ENCODE measurements at places on chromosomes 13 and 19.

- no peak for DNase-seq
Observed at GRCh38 chr19:3765121-3765520, 2.6 kb downstream of the MRPL54 start.

GRCh38 chr13:78121459-78122348 is 203.1 kb upstream of the EDNRB start:
- DNase-seq = peak; percentile 69

DNA sequence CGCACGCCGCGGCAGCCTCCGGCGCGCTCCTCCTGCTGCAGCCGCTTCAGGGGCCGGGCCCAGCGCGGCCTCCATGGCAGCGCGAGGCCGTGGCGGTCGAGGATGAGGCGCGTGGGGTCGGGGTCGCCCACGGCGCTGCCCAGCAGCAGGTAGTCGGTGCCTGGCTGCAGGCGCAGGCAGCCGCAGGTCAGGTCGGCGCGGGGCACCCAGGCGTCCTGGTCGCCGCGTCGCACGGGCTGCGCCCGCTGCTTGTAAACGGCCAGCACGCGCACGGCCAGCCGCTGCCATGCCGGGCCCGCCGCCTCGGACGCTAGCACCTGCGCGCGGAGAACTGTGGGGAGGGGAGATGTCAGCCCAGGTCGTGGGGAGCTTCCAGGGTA is 11.1 kb downstream of the NTN5 start:
- DNase-seq = no peak

DNA sequence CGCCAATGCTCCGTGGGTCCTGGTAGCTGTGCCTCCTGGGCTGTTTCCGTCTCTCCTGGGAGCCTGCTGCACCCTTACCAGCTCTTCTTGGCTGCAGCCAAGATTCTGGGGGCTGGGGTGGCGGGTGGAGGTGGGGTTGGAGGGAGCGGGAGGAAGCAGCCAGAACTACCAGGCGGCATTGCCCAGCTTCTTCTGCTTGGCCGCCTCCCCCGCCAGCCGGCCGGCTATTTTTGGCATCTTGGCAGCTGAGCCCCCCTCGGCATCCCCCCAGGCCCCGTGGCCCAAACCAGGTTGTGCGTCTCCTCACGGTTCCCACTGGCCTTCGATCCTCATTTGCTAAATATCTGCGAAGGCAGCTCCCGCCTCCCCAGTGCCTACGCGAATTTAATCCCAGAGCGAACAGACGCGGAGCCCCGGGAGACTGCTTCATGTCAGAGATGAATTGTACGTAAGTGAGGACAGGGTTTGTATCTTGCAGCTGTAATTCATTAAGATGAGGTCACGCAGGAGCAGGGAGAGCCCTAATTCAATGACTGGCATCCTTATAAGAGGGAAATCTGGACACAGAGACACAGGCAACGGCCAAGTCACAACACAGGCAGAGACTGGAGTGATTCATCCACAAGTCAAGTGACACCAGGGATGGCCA is 12.8 kb upstream of the PEAK3 start:
- no peak for DNase-seq

GRCh38 chr13:64546371-64546770 is 2683.8 kb downstream of the PCDH9 start:
- DNase-seq = no peak

- DNase-seq = no peak
Observed at GRCh38 chr13:108003626-108004025, 211.7 kb downstream of the LIG4 start.

DNA sequence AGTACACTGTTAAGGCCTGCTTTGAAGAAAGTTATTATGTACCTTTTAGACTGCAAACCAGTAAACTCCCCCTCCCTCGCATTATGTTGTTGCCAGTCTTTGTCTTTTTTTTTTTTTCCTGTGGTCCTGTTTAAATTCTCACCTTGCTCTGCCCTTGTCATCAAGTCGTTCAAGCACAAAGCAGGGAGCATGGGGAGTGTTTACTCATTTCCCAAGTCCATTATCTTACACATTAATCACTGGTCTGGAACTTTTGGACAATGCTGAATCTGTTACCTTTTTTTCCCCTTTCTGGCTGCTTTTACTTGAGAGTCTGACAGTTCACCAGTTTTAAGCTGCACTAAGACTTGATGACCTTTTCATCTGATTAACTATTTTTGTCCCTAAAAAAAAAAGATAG is 108.2 kb downstream of the DACH1 start:
- DNase-seq = no peak

GRCh38 chr13:100657881-100658315 is 16.7 kb downstream of the TMTC4 start:
- no peak for DNase-seq

DNA sequence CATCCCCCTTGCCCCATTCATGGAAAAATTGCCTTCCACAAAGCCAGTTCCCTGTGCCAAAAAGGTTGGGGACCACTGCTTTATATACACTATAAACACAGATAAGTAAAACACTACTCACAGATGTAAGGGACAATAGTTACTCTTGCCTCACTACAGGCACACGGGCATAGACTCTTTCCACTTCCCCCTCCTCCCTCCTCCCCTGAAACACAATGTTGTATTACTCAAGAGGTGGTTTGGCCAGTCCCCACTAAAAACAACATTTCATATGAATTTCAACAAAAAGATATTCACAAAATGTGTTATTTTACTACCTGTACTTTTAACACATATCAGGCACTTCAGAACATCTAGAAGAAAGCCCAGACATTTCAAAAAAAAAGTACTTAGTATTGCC is 45.1 kb downstream of the EPSTI1 start:
- no peak for DNase-seq

- DNase-seq = no peak
Observed at GRCh38 chr19:4206818-4207484, 22.4 kb upstream of the EBI3 start.

DNA sequence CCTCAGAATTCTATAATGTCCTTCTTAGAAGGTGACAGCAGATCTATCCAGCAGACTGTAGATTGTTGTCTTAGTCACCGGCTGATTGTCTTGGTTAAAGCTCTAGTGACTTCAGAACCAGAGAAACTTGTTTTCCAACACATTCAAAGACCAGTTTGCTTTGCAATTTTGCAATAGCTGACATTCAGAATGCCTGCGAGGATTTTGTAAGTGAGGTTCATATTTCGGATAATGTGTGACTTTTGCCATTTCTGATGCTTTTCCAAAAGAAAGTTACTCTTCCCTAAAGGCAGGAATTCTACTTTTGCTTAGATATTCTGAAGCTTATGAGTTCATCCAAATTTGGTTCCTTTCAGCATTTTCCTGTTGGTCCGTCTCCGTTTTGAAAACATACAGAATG is 13.2 kb downstream of the SPINT2 start:
- no peak for DNase-seq

DNA sequence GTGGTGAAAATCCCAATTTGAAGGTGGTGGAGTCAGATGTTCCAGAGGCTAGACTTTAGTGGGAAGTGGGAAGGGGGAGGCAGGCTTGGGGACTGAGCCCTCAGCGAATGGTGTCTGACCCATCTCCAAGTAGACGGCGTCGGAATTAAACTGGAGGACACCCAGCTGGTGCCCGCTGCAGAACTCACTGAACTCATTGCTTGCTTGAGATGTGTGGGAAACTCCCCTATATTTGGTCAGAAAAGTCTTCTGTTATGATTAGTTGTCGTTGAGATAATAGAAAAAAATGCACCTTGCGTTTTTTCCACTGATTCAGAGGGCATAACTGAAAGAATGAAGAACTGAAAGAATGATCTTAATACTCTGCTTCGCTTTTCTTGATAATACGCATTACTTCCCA is 871 bp upstream of the ZNF583 start:
- no peak for DNase-seq

DNA sequence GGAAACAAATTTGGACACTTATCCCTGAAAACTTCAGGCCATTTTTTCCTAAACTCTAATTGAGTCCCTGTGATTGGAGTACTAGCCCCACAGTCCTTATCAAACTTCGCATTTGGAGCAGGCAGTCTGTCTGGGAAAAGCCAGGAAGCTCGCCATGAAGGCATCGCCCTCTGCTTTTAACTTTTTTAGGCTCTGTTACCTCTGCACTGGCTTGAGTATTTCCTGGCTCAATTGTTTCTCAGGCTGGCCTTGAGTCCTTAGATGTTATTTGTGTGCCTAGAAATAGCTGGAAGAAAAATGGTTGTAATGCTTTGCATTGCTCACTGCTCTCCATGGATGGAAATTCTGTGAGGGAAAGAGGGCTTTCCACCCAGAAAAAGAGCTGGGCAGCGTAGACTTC is 24.2 kb downstream of the ACTN4 start:
- no peak for DNase-seq

DNA sequence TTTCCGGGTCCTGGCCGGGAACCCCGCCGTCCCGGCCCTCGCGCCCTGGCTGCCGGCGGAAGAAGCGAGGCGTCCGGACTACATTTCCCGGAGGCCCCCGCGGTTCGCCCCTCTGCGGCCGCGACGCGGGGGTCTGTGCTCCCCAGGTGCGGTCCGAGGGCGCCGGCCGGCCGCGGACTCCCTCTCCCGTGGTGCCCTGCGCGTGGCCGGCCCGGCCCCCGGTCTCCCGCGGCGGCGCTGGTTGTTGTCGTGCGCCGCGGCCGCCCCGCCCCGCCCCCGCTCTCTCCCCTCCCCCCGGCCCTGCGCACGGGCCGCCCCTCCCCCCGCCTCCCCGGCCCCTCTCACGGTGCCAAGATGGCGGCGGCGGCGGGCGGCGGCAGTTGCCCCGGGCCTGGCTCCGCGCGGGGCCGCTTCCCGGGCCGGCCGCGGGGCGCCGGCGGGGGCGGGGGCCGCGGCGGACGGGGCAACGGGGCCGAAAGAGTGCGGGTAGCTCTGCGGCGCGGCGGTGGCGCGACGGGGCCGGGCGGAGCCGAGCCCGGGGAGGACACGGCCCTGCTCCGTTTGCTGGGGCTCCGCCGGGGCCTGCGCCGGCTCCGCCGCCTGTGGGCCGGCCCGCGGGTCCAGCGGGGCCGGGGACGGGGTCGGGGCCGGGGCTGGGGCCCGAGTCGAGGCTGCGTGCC is at the start of gene KMT2B:
KMT2B (plus strand) TSS at position 339 of the 680 bp plus-strand sequence; CDS start at position 355, 16 bp downstream.
- DNase-seq = no peak

- no peak for DNase-seq
Observed at GRCh38 chr19:54418030-54418929, 3.0 kb downstream of the TTYH1 start.

GRCh38 chr13:67306742-67307141 is 76.6 kb upstream of the PCDH9 start:
- DNase-seq = no peak

- no peak for DNase-seq
Observed at GRCh38 chr19:40134866-40135265, 44.1 kb upstream of the ZNF780A start.

- DNase-seq = no peak
Observed at GRCh38 chr13:98775844-98776598, 23.5 kb upstream of the SLC15A1 start.

DNA sequence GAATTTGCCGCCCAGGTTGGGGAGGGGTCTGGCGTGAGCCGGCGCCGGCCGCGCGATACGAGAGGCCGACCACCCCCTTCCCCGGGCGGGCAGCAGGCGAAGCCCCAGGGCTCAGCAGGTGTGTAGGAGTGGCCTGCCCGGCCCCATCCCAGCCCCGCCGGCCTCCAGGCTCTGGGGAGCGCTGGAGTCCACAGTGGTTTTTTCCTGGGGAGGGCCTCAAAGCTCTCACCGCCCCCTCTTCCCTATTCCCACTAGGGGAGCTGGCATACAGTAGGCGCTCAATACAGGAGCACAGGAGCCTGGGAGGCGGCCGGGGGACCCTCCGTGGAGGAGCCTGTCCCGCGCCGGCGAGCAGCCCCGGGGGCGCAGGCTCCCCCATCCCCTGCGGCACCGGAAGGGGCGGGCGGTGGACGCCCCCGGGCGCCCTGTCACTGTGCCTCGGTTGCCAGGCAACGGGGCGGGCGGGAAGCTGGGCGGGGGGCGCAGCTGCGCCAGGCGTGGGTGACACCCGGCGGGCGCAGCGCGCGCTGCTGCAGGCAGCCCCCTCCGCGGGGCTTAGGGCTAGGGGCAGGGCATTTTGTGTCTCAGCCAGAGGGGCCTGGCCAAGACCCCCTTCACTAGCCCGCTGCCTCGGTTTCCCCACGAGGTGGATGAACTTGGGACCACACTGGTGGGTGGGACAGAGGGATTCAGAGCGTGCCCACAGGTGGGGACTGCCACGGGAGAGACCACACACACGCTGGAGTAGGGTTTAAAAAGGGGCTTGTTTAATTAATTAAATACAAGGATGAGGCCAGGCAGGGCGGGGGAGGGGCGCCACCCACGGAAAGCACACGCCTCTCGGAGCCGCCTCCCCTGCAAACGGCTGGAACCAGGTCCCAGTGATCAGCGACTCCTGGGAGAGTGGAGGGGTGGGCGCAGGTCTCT is 3.6 kb upstream of the REXO1 start:
- peak; percentile 93 for DNase-seq

DNA sequence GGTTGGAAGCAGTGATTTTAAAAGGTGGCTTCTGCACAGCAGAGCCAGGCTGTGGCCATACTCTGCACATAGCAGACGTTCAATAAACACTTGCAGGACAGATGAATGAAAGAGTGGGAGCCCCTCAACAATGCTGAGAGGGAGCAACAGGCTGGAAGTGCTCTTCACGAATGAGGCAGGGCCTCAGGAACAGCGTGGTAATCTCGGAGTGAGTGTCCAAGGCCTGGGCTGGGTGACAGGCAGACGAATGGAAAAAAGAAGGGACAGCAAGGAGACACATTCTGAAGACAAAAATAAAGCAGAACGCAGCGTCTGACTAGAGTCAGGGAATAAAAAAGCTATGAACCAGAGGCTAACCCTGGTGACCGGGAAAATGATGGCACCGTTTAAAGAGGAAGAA is 11.1 kb downstream of the GJA3 start:
- DNase-seq = no peak

DNA sequence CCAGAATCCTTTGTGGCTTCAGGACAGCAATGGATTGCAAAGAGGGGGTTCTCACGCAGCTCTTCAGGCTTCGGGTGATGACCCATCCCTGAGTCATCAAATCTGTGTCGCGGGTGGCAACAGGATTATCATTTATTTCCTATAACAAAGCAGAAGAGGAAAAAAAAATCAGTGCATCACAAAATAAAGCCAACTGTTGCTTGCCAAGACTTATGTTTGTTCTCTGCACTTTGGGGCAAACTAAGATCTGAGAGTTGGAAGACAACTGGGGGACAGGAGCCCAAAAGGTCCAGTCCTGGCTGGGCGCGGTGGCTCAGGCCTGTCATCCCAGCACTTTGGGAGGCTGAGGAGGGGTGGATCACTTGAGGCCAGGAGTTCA is 6.4 kb downstream of the GNA15 start:
- DNase-seq = no peak

DNA sequence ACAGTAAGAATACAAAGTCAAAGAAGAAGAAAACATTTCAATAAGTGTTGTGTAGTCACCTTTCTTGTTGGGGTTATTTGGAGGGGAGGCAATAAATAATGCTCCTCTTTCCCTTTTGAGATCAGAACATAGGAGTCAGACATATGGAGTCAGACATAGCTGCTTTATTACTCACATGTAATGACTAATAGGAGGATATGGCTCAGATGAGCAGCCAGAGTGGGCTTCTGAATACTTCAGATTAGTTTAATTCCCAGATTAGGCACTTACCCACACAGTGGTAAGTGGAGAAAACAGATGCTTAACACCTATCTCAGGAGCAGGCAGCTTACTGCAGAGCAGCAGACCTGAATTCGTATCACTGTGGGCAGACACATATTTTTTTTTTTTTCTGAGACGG is 31.7 kb upstream of the C1QTNF9B start:
- no peak for DNase-seq

- no peak for DNase-seq
Observed at GRCh38 chr19:41023193-41023592, 32.1 kb downstream of the CYP2B6 start.

- DNase-seq = no peak
Observed at GRCh38 chr13:27621116-27621365, 651 bp upstream of the POLR1D start.
